ENCODE measurements at places on chromosomes 4 and X. TPM values are rescaled to one million over a fixed set of nuclear protein-coding genes. Genes with fewer than 3 reads are reported as not detected.

Gene CDX4
- total RNA-seq: not detected

Gene MAOA
- total RNA-seq: 39.1 TPM

Gene ZNF595
- 8.1 TPM for total RNA-seq

Gene PABPC4L
- total RNA-seq: 1.9 TPM

Gene C4orf46
- 13.4 TPM for total RNA-seq

Gene CORIN
- total RNA-seq: 0.04 TPM

Gene DCAF8L1
- total RNA-seq: not detected

Gene MAMLD1
- total RNA-seq: 1.3 TPM

Gene MGARP
- 0.37 TPM for total RNA-seq

Gene ANXA3
- total RNA-seq: 415 TPM

Gene BEX1
- 0.54 TPM for total RNA-seq

Gene SPACA5
- total RNA-seq: not detected

Gene POU3F4
- not detected for total RNA-seq

Gene FAM241A
- total RNA-seq: 2.8 TPM

GRCh38 chrX:65451663-65452062 is 82.9 kb downstream of the LAS1L start:
- DNase-seq: peak; percentile 17

DNA sequence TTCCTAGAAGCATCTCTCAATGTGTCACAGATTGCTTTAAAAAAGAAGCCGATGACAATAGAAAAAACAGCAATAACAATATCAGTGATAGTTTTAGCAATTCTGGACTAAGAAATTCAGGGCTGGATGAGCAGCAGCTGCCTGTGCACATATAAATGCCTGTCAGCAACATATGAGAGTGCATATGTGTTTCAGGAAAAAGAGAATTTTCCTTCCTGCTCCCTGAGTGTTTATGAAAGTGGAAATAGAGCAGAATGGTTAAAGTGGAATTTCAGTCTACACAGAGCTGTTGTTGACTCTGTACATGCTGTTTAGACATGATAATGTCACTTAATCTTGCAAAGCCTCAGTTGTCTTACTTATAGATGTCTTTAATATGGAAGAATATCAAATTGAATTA is 164.4 kb upstream of the PCDH7 start:
- no peak for DNase-seq

DNA sequence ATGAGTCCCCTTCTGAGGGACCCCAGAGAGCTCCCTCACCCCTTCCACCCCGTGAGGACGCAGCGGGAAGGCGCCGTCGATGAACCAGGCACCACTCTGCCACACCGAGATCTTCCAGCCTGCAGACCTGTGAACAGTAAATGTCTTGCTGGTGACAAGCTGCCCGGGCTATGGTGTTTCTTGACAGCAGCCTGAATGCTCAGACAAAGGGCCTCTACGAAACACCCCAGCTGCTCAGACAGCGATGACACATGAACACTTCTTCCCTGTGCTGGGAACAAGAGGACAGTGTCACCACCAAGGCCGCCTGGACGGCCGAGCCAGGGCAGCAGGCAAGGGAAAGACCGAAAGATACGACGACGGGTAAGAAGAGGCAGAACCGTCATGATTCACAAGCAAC is 30.6 kb upstream of the GTPBP6 start:
- DNase-seq: no peak

- DNase-seq: no peak
Measured at GRCh38 chrX:153725039-153725831, 579 bp downstream of the ABCD1 start.

GRCh38 chr4:23279377-23279986 is 586.7 kb downstream of the GBA3 start:
- DNase-seq: peak; percentile 31

DNA sequence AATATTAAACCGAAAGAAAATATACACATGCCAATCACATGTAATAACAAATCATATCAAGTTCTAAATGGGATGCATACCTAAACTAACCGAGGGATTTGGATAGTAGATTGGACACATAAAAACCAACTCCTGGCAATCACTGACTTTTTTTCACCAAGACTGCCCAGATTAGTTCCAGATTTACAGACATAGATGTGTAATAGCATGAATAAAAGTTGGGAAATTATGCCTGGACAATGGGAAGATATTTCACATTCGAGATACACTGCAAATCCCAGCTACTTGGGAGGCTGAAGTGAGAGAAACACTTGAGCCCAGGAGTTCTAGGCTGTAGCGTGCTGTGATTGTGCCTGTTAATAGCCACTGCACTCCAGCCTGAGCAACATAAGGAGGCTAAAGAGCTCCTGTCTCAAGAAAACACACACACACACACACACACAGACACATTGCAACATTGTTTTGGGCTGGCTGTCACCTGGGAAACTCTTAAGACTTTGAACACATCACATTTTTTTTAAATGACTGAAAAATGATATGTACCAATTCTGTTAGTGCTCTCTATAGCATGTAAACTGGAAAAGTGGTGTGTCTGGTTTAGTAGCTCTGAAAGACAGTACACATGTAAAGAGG is 5.7 kb downstream of the RAB40A start:
- no peak for DNase-seq

- DNase-seq: peak; percentile 65
Measured at GRCh38 chr4:169810325-169811323, 52.9 kb upstream of the HPF1 start.

DNA sequence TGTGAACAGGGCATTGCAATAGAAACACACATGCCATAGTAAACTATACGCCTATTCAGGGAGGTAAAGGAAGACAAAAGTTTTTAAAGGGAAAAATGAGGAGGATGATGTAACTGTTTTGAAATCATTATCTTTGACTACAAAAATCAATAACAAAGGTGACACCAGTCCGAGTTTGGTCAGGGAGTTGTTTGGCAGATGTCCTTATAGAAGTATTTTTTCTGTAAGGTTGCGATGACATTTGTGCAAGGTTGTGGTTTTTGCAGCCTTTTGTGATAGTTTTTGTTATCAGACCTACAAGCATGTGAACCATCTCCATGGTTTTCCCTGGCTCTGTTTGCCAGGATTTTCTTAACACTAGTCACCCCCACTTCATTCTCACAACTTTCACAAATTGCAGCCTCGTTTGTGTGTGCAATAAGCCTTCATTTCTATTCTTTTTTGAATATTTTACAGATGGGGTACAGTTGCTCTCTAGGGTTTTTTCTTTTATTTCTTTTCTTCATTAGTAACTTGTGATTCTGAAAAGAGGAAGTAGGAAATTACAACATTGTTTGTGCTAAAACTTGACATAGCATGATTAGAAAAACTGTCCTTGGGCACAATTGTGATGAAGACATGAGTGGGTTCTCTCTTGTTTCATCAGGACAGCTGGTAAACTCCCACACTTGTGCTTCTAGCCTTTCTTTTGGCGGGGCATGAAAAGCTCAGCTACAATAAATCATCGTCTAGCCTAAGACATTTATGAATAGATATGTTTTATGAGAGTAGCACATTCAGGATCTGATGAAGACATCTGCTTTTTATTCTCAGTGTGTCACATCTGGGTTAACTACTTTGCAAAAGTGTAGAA is 60.2 kb upstream of the PNPLA4 start:
- DNase-seq: peak; percentile 37

DNA sequence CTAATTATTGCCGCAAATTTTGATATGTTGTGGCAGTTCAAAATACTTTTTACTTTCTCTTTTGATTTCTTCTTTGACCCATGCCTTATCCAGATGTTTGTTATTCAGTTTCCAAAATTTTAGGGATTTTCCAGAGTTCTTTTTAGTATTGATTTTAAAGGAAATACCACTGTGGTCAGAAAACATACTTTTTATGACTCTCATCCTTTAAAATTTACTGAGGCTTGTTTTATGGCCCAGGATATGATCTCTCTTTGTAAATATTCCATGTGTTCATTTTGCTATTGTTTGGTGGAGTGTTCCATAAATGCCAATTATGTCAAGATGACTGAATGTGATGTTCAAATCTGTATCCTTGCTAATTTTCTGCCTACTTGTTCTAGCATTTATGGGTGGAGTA is 272.3 kb upstream of the DIPK2B start:
- peak; percentile 90 for DNase-seq

GRCh38 chr4:62676962-62677361 is 1476.8 kb downstream of the ADGRL3 start:
- no peak for DNase-seq

DNA sequence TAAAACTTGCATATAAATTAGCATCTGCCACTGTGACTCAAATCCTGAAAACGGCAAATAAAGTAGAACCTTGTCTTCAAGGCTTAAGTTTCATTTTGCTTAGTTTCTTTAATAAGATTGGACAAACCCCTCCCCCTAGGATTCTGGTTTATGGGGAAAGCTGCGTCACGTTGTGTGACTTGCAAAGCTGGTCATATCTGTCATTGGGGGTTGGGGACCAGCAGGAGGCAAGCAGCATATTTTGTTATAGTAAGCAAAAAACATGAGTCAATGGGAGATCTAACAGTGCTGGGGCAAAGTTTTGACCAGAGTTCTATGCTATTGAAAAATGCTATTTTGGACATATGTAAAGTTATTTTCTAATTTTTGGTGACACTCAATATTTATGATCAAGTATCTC is 407.3 kb downstream of the PCDH18 start:
- peak; percentile 1 for DNase-seq

- DNase-seq: no peak
Measured at GRCh38 chrX:154329294-154329693, 33.7 kb downstream of the TKTL1 start.

DNA sequence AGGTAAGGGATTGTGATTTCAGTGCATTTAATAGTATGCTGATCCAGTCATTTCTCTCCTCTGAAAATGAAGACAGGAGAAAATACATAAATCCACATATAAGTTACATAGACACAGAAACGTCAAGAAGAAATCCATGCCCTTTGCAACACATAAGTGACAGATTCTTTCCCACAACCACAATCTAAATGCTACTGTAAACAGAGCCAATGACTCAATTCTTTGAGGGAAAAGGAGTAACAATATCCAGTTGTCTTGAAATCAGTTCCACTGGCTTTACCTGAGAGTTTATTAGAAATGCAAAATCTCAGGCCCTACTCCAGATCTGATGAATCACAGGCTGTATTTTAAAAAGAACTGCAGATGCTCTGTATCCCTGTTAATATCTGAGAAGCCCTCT is 66.4 kb downstream of the ARAP2 start:
- DNase-seq: no peak

DNA sequence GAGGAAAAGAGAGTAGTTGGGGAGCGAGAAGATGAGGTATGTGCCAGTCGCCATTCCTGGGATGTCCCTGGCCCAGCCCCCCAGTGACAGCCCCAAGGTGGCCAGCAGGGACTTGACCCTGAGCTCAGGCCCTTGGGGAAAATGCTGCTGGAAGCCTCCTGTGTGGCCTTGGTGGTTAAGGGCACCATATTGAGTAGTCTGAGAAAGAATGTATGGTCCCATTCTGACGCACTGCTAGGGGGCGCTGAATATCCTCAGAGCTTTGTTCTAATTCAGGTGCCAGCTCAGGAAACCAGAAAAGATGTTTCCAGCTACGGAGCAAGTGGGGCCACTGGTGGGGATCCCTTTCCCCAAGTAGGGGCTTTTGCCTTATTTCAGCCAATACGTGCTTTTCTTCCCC is 14.0 kb upstream of the UBA6 start:
- DNase-seq: no peak

- DNase-seq: no peak
Measured at GRCh38 chr4:1792832-1793495, at the start of gene FGFR3. Gene FGFR3, plus strand, starts transcription at chr4:1793293. Its CDS starts 642 bp downstream, at chr4:1793935.

- no peak for DNase-seq
Measured at GRCh38 chrX:71103110-71103983, 3.2 kb downstream of the CXorf65 start.

DNA sequence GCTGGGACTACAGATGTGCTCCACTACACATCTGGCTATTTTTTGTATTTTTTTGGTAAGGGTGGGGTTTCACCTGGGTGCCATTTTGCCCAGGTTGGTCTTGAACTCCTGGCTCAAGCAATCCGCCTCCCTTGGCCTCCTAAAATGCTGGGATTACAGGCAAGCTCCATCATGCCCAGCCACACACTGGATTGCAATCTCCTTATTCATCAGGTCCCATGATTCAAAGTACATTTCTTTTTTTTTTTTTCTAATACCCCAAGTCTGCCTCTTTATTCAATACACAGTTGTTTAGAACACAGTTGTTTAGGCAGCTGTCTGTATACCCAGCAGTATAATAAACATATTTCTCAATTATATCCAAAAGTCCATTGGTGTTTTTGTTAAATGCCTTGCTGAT is 130.3 kb upstream of the ARSJ start:
- peak; percentile 12 for DNase-seq

GRCh38 chrX:9378980-9379696 is 85.7 kb upstream of the TBL1X start:
- peak; percentile 52 for DNase-seq

DNA sequence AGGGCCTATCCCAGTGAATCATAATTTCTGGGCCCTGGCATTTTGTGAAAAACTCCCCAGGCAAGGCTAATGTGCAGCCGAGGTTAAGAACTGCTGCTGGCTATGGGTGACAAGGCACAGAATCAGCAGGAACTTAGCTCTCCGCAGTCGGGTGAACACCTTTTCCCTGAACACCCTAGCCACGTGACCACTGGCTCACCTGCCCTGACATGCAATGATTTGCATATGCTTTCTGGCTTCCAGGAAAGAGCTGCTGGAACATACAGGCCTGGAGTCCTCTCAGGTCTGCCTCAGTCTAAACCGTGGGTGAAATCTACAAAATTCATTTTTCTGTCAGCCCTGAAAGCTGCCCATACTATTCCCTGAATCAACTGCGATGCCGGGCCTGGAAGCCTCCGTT is 56.6 kb downstream of the ZNF827 start:
- peak; percentile 74 for DNase-seq

DNA sequence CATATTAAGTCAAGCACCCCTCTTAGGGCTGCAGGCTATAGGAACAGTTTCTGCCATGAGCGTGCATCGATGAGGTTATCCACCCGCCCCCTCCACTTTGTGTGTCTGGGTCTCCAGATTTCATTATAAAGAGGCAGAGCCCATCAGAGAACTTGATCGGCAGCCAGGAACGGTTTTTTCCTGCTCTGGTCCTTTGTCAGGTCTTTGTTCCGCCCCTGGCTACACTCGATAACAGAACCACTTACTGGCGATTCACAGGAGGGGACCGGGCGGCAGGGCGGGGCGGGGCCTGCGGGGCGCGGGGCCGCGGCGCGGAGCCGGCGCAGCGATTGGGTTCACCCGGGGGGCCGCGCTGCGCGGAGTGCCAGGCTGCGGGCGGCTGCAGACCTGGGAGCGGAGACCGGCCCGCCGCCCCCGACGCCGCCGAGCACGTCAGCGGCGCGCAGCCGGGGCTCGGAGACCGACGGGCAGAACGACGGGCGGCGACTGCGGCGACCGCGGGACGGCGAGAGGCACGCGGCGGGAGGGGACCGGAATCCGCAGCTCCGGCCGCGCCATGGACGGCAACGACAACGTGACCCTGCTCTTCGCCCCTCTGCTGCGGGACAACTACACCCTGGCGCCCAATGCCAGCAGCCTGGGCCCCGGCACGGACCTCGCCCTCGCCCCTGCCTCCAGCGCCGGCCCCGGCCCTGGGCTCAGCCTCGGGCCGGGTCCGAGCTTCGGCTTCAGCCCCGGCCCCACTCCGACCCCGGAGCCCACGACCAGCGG is at the start of gene SLC10A4:
Gene SLC10A4 (plus strand): TSS at position 338 of the 771 bp plus-strand sequence. CDS start 219 bp downstream, at position 557.
- no peak for DNase-seq

DNA sequence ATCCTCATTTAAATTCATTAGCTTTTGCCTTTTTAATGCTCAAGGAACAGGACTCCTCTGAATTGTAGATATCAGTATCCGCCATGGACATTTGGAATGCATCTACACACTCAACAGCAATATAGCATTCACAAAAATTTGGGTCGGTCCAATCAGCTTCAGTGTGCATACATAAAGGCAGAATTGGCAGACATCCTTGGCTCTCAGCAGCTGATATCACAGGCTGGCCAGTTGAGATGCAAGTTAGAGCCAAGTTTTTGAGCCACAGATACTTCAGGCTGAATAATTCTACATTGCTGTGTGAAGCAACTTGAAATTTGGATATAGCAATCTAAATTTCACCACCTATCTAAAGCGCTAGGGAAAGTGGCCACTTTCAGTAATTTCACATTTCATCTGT is 821.1 kb downstream of the PCDH19 start:
- no peak for DNase-seq
